ENCODE measurements at places on chromosomes 2 and 18.

- DNase-seq = no peak
Observed at GRCh38 chr2:69168950-69169654, 156.1 kb downstream of the ANTXR1 start.

GRCh38 chr2:127216095-127216494 is 4.0 kb downstream of the CYP27C1 start:
- DNase-seq = no peak

- DNase-seq = no peak
Observed at GRCh38 chr2:73981081-73982001, 3.4 kb upstream of the TET3 start.

DNA sequence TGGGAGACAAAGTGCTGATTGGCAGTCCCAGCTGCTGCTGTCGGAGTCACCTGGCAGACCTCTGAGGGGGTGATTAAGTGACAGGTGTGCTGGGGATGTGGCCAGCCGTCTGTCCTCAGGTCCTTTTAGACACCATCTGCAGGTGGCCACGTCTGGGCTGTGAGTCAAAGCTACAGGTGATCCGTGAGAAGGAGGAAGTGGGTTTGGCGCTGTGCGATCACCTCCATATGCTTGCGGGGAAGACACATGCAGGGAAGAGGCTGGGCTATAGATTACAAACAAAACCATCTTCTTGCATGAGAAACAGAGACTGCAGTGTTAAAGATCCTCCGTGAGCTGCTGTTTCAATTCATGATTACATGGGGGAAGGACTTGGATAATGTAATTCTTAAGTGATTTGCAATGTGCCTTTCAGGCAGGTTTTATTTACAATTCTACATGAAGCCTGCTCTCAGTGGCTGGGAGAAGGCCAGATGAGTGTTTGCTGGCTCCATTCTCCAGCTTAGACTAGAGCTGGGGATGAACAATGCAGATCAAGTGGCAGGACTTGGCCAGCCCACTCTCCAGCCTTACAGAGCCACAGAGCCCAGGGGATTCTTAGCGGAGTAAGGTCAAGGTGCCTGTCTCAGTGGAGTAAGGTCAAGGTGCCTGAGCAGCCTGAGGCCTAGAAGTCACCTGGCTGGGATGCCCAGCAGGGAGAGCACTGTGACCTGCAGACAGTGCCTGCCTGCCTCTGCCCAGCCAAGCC is 87.8 kb downstream of the LYPD1 start:
- DNase-seq = no peak
